ENCODE measurements at places on chromosomes 16 and 17.

DNA sequence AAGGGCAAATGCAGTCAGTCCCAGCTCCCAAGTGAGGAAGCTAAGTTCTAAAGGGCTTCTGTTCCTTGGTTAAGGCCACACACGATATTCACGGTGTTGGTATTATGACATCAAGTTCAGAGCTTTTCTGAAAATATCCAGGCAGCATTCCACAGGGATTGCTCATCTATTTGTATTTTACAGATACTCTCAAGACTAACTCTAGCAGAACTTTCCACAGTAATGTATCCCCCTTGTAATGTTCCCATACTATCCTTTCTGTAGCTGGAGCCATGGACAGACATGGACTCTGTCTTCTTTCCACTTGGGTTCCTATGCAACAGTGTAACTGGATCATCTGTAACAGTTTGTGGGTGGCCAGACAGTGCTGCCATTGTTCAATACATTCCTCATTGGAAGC is 13.5 kb downstream of the SDR42E1 start:
- DNase-seq: no peak

- DNase-seq: no peak
Observed at GRCh38 chr17:17693253-17694168, 12.3 kb downstream of the RAI1 start.

- DNase-seq: no peak
Observed at GRCh38 chr16:2253293-2253692, 1.9 kb upstream of the ECI1 start.

- no peak for DNase-seq
Observed at GRCh38 chr16:85329059-85329812, 217.0 kb upstream of the CIBAR2 start.

GRCh38 chr16:64440421-64440831 is 681.4 kb downstream of the CDH11 start:
- no peak for DNase-seq

DNA sequence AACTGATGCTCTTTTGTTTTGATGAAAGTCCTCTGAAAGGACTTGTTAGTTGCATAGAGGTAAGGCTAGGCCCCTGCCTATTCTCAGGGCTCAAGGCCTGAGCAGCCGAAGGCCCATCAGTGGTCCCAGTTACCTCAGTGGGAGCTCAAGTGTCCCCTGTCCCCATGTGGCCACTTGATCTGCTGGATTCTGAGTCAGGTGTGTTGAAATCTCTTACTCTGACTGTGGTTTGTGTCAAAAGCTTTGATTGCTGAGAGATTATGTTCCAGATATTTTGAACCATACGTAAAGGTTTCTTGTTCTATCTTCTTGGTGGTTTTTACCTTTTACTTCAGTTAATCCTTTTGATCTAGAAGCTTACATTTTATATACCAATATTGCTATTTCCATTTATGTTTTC is 191.7 kb downstream of the LGALS9B start:
- no peak for DNase-seq
